Foreskin fibroblast (primary cell): ENCODE measurements at places on chromosomes 1 and 21.

DNA sequence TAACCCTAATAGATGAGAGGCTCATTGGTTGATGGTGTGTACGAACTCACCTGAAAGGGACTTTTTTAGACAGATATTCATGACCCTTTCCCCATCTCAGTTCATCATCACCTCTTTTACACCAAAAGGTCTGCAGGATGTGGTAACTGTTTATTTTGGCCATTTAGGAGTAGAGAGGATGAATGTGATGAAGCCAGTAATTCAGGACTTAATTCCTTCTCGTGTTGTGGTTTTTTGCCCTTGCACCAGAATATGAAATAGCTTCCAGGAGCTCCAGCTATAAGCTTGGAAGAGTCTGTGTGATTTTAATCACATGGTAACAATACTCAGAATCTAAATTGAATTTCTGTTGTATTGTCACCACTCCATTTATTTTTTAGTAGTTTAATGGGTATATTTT is 189.4 kb upstream of the KCTD3 start:
- DNase-seq, result no peak

GRCh38 chr21:44312716-44313115 is 12.9 kb downstream of the PFKL start:
- DNase-seq, result no peak

- peak; percentile 69 for DNase-seq
These were observed 78.2 kb upstream of the CAPZB start for GRCh38 chr1:19563324-19564097.

- DNase-seq, result no peak
These were observed 1298.9 kb upstream of the ADGRL4 start for GRCh38 chr1:80305466-80305865.

DNA sequence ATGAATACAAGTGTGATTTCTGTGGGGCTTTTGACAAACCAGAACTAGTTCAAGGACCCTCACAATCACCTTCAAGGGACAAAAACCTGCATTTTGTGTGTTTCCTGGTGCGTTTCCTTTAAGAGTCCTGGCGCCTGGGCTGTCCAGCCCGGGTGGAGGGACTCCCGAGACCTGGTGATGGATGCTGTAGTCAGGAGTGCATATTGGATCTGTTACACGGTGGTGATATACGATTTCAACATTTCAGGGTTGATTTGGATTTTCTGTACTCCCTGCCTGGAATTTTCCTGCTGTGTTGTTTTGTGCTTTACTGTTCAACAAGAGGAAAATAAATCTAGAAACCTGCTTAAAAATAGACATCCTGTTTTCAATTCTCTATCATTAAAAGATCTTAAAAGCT is 162.0 kb downstream of the KIF26B start:
- DNase-seq, result no peak

DNA sequence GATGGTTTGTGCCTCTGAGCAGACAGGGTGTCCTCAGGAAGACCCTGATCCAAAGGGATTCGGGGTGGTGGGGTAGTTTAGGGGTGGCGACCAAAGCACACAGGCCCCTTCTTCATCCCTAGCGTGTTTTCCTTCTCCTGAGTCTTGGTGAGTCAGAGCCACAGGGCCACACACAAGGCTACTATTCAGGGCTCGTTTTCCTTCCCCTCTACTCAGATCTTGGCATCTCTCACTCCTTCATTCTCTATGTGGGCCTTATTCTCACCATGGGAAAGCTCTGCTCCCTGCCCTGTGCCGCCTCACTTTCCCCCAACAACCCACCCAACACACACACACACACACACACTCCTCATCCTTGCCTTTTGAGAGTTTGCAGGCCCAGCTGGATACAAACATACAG is 43.6 kb upstream of the WNT2B start:
- DNase-seq, result peak; percentile 33

GRCh38 chr1:220149742-220150141 is 55.8 kb downstream of the IARS2 start:
- DNase-seq, result no peak

DNA sequence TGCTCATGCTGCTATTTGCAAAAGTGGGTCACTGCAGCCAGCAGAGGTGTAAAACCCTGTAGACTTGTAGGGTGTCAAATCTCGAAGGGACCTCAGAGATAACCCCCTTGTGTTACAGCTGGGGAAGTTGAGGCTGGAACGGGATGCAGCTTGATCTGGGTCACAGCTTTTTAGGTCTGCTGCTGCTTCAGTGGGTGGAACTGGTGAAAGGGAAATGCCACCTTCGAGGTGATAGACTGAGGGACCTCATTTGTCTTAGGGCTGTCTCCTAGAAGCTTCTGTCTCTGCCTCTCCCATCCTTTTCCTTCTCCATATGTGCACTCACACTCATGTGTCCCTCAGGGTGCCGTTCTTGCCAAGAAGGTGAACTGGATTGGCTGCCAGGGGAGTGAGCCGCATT is 35.4 kb downstream of the QSOX1 start:
- DNase-seq, result no peak

- DNase-seq, result peak; percentile 15
These were observed 433.1 kb downstream of the CAMTA1 start for GRCh38 chr1:7218210-7218832.

DNA sequence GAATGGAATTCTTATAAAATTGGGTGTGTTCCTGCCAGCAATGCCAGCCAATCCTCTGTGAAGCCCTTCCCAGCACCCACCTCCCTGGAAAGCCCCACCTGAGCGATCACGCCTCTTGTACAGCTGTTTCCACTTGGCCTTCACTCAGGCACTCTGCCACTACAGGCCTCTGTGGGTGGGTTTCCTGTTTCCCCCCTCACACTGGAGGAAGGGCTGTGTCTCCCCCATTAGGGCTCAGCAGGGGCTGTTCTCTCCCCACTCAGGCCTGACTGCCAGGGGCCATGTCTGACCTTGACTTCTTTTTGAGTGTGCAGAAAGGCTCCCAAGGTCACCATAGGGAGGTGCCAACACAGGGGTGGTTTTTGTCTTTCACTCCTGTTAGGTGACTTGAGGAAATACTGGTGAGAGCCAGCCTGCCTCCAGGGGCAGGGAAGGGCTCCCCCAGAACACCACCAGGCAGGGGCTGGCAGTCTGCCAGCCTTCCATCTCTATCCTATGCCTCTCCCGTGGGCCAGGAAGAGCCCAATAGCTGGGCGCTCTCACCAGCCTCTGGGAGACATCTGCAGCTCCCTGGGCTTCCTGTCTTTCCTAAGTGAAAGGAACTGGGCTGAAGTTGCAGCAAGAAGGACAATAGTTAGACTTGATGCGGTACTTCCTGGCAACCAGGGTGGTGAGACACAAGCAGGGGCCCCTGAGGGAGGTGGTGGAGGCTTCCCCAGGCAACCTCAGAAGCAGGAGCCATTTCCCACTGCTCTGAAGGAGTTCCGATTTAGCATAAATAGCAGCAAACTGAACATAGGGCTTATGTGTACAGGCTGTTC is 49.1 kb downstream of the ELK4 start:
- DNase-seq, result no peak

- DNase-seq, result no peak
These were observed 233.9 kb downstream of the PTPRU start for GRCh38 chr1:29470087-29470787.

GRCh38 chr1:202857136-202857610 is 31.8 kb downstream of the RABIF start:
- no peak for DNase-seq

GRCh38 chr1:152458384-152459185 is 44.5 kb upstream of the CRNN start:
- DNase-seq, result peak; percentile 79

- DNase-seq, result no peak
These were observed 59.7 kb upstream of the ZNF326 start for GRCh38 chr1:89935235-89935634.

DNA sequence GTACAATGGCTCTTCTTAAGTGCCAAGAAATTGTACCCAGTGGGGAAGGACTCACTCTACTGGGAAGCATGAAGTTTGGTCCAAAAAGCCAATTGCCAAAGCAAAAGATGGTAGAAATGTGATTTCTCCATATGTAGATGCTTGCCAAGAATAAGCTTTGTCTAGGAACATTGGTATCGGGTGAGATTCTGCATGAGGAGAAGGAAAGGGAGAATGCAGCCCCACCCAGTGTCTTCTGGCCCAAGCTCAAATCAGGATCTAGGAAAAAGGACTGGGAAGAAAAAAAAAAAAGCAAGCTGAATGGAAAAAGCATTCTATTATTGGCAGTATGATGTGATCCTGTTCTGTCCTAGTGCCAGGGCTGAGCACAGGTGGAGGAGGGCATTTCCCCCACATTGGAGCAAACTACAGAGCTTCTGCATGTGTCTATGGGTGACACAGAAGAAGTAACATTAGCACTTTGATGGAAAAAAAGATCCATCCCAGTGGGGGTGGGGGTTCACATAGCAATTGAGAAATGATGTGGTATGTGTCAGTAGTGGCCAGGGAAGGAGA is 226.6 kb downstream of the KCNH1 start:
- no peak for DNase-seq

DNA sequence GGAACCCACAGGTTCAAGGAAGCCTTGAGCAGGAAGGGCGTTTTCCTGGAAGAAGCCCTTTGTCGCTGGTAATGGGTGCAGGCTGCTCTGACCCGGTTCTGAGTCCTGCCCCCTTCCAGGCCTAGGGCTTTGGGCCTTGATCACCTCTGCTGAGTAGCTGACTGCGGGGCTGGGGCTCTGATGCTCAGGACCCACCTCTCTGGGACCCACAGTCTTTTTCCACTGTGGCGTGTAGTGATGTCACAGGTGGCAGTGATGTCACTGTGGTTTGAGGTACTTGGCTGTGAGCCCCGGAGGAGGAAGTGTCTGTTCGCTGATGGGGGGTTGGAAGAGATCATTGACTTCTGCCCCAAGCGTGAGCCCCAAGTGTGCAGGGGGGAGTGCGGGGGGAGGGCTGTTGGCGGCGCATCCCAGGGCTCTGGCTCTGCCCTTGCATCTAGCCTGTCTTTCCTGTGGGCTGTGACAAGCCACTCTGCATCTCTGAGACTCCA is 6.9 kb downstream of the TNFRSF1B start:
- DNase-seq, result no peak

DNA sequence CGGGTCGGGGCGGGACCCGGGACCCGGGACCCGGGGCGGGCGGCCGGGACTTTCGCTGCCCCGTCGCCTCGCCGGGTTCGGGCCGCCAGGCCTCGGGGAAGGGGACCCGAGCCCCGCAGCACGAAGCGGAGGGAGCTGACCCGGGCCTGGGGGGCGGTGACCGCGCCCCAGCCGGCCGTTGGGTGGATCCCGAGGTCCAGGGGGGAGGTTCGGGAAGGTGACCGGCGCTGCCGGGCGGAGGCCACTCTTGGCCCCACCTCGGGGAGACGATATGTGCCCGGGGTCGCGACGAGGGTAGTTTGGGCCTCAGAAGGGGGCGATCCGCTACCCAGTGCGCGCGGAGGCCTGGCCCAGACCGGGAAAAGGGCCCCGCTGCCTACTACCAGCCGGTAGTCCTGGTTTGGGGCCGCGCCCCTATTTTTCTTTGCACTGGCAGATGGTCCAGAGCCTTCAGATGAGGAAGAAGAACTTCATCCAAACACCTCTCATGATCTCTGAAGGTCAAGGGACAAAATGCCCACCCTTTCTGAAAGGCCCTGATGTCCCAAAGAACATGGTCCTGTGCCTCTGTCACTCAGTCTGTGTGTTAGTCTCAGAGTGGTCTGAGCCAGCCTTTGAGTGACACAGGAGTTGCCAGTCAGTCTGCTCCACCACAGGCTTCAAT is 766 bp downstream of the AGO4 start:
- DNase-seq, result peak; percentile 55

DNA sequence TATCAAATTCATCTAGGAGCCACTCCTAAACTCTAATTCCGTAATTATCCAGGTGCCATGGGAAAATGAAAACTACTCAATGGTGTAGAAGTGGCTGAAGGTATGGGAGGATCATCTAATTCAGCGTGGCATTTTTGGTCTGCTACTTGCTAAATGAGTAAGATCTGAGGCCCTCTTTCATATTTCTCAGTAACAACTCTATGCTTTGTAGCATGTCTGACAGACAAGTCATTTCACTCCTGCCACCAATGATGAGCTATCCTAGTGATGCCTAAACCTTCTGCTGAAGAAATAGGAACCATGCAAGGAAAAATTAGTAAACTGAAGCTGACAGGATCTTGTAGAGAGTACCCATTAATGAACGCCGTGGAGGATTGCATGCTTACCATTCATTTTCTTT is 145.3 kb downstream of the NTNG1 start:
- DNase-seq, result no peak

DNA sequence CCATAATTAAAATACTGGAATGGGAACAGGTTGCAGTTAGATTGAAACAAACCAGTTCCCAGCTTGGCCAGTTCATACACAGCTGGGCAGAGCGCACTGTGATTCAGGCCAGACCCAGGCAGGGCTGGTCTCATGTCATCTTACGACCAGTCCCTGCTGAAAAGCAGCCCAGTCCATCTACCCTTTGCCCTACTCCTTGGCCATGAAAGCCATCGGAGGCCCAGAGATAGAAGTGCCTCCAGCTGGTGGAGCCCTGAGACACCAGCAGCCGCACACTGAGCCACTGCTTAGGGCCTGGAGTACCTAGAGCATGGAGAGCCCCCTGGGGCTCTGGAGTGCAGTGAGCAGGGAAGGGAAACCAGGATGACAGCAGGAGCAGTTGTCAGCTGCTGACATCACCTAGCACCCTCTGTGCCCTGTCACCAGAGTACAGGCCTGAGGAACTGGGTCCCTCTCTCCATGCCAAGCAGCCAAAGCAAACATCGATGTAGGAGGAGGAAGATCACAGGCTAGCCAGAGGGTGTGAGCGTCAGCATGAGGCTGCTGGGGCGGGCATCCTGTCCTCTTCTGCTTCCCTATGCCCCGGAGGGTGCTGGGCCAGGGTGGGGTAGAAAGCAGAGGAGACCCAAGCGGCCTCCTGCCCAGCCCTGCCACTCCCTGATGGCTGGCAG is 34.2 kb upstream of the TMEM125 start:
- DNase-seq, result peak; percentile 21

DNA sequence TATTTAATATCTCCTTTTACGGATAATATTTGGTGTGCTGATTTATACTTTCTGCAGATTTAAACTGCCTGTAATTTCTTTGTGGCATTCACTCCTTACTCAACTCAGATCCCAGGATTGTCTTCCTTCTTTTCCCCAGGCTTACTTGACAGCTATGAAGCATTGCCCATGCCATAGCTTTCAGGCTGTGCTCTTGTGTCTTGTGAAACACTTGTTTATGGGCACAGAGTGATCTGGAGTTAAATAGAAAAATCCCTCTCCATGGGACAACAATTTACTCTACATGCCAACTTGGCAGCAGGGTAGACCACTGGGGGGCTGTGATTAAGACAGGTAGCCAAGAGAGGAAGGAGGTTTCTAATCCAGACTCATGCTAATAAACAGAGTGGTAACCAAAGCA is 57.4 kb downstream of the PPP1R12B start:
- DNase-seq, result peak; percentile 3

GRCh38 chr1:61138921-61139774 is 56.8 kb downstream of the NFIA start:
- DNase-seq, result peak; percentile 61

DNA sequence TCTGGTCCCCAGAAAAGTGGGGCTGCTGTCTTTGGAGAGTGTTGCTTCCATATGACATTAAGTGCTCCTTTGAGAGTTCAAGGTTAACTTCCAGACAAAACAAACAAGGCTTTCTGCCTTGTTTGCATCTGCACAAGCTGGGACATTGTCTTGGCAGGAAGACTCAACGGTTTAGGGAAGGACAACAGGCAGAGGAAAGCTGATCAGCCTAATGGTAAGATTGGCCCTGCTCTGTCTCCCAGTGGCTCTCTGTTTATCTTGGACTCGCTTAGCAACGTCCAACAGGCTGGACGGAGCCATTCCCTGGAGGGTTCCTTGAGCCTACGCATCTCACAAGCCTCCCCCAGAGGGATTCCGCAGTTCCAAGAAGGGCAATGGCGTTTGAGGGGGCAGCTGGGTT is 62.2 kb upstream of the SLC44A3 start:
- no peak for DNase-seq
